Large intestine (tissue), 12 donors: ENCODE measurements at places on chromosomes 3 and 15. TPM values are rescaled to one million over a fixed set of nuclear protein-coding genes. Genes with fewer than 3 reads are reported as not detected.

Gene HIGD2B
- not detected for polyA plus RNA-seq

Gene RNF168
- 11.4 TPM for polyA plus RNA-seq

Gene SNX22
- polyA plus RNA-seq: 2.7 TPM

Gene CPLX3
- not detected for polyA plus RNA-seq

Gene KCNH8
- 2.2 TPM for polyA plus RNA-seq

GRCh38 chr15:88243895-88244787 lies 12.4 kb downstream of the NTRK3 start:
- H3K36me3 ChIP-seq: no peaks in the 10 kb centered on the region
- no peak overlapping the region for H3K27ac ChIP-seq
- H3K4me3 ChIP-seq: no peak overlapping the region
- H3K27me3 ChIP-seq: peaks cover 22% of the 10 kb centered on the region
- H3K4me1 ChIP-seq: no peaks in the 10 kb centered on the region

DNA sequence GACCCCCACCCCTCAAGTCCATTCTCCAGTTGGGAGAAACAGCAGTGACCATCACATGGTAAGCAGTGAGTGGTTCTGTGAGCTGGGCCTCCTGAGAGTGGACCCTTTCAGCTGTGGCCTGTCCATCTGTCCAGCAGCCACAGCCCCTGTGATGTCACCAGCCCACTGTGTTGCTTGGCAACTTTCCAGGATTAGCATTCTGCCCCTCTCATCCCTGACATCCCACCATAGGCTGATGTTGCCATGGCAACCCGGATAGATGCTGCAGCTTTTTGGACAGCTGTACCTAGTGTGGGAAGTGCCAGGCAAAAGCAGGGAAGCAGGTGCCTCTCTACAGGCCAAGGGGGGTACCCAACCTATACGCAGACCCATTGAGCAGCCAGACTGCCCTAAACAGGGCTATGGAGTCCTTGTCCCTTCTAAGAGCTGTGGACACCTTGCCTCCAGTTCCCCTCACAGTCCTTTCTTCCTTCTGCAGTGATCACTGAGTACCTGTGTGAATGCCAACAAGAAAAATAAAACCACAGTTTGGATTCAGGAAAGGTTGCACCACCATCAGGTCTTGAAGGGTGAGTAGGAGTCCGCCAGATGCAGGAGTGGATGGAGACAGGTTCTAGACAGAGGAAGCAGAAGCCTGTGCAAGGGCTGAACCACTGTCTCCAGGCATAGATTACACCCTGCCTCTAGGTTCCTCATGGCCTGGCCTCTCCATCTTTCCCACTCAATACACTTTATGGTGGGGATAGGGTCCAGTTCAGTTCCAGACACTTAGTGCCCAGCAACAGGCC lies at the start of gene DNAH1:
Gene DNAH1 (plus strand): TSS at position 343 of the 788 bp plus-strand sequence. CDS start 6,124 bp downstream, outside the sequence.
- peaks cover 11% of the 10 kb centered on the region for H3K4me1 ChIP-seq
- H3K4me3 ChIP-seq: no peak within 1 kb of the TSS
- DNase-seq: no peak
- H3K27me3 ChIP-seq: no peaks in the 10 kb centered on the region

DNA sequence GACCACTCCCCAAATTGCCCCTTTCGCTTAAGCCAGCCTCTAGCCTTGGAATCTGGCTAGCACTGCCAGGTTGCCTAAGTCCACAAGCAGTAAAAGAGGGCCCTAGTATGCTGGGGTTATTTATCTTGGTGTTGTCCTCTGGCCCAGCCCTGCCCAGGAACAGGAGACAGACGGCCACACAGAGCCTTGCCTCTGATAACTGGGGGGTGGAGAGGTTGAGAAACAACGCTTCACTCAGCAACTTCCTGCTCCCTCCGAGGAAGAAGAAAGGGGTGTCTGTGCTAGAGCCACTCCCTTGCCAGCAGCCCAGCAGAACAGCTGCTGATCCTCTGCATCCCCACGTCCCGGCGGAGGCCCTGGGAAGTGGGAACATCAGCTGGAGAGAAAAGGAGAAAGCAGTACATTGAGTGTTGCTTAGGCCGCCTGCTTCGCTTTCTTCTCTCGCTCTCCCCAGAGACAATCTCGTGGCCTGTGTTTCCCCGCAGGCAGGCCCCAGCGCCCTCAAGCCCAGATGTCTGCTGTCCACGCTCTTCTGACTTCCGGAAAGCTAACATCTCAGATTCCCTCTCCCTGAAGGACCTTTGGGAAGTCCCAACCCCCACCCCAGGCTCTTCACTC lies 22.6 kb upstream of the C3orf70 start:
- peak; percentile 94 for DNase-seq
- peaks cover 17% of the 10 kb centered on the region for H3K4me1 ChIP-seq

DNA sequence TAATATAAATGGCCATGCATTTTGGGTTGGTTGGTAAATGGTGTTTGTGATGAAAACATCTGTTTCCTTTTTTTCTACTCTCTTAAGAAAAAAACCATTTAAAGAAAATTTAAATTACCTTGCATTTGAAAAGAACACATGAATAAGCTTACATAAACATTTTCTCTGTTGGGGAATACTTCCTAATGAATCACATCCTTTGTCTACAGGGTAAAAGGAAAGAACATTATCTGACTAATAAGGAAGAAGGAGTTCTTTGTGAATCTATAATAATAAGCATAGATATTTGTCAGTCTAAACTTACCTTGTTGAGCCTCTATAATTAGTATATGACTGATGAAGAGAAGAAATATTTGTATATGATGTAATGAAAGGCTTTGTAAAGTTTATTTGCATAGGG lies 254.1 kb upstream of the ZNF717 start:
- no peak for DNase-seq
- no peak overlapping the region for H3K27ac ChIP-seq
- no peak overlapping the region for H3K4me3 ChIP-seq
- H3K27me3 ChIP-seq: peaks cover 2% of the 10 kb centered on the region

DNA sequence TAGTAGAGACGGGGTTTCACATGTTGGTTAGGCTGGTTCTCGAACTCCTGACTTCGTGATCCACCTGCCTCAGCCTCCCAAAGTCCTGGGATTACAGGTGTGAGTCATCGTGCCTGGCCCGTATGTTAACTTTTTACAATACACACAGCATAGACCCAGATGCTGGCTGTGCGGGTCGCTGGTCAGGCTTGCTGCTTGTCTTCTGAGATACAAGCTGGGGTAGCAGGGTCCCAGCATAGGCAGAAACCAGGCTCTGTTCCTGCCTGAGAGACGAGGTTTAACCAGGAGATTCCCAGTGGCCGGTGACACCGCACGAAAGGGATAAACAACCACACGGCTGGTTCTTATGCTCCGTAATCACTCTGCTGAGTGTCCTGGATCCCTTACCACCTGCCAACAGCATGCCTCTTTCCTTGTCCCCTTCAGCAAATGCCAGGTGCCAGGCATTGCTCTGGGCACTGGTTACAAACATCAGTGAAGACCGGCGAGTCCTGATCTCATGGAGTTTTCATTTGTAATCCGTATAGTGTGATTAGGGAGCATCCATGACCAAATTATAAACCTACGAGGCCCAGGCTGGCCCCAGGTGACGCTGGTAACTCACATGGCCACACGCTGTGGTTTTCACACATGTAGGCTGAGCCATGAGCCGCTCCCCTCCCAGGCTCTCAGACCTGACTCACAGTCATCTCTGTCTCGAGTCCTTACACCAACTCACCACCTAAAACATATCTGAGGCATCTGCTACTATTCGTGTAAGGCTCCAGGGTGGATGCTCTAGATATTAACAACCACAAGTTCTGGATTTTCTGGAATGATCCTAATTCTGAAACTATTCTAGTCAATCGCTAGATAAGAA lies 125.7 kb downstream of the PDZRN3 start:
- no peaks in the 10 kb centered on the region for H3K27me3 ChIP-seq
- H3K4me1 ChIP-seq: no peaks in the 10 kb centered on the region
- no peak overlapping the region for H3K27ac ChIP-seq
- no peak for DNase-seq

- no peak for DNase-seq
- H3K4me1 ChIP-seq: peaks cover 5% of the 10 kb centered on the region
- no peak overlapping the region for H3K4me3 ChIP-seq
- no peaks in the 10 kb centered on the region for H3K27me3 ChIP-seq
- H3K36me3 ChIP-seq: no peaks in the 10 kb centered on the region
Observed at GRCh38 chr3:58004973-58005372, 3.2 kb upstream of the FLNB start.

DNA sequence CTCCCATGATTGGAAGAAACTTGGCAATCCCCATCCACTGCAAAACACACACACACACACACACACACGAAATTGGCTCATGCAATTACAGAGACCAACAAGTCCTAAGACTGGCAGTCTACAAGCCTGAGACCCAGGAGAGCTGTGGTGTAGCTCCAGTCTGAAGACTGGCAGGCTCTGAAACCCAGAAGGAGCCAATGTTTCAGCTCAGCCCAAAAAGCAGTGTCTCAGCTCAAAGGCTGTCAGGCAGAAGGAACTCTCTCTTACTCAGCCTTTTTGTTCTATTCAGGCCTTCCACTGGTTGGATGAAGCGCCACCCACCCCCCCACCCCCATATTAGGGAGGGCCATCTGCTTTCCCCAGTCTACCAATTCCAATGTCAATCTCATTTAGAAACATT lies 32.1 kb downstream of the MESD start:
- H3K27me3 ChIP-seq: no peaks in the 10 kb centered on the region
- no peak overlapping the region for H3K27ac ChIP-seq
- no peak for DNase-seq
- H3K4me1 ChIP-seq: no peaks in the 10 kb centered on the region
- H3K4me3 ChIP-seq: no peak overlapping the region

GRCh38 chr15:28005004-28005527 lies 94.0 kb downstream of the OCA2 start:
- no peak overlapping the region for H3K27ac ChIP-seq
- H3K4me3 ChIP-seq: no peak overlapping the region
- DNase-seq: no peak
- no peaks in the 10 kb centered on the region for H3K4me1 ChIP-seq
- no peaks in the 10 kb centered on the region for H3K36me3 ChIP-seq

- no peak overlapping the region for H3K4me3 ChIP-seq
- H3K27me3 ChIP-seq: no peaks in the 10 kb centered on the region
- DNase-seq: no peak
- peaks cover 2% of the 10 kb centered on the region for H3K36me3 ChIP-seq
- H3K4me1 ChIP-seq: no peaks in the 10 kb centered on the region
Observed at GRCh38 chr3:61594144-61594963, 33.0 kb downstream of the PTPRG start.

DNA sequence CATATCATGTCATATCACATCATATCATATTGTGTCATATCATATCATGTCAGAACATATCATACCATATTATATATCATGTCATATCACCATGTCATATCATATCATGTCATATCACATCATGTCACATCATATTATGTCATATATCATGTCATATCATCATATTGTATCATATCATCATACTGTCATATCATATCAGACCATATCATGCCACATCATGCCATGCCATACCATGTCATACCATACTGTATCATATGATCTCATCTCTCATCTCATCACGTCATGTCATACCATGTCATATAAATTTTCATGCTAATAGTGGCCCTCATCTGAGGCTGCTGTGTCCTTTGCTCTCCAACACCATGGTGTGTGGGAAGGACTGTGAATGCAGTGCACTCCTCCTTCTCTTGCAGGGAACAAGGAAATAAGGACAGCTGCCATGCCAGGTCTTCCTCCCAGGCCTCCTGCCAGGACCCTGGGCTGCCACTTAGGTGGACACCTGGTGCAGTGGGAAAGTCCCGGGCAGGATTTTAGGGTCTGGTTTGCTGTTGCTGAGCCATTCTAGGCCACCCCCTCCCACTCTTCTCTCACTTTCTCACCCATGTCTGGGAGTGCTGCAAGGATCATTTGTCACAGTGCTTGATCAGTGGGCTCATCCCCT lies 72.4 kb upstream of the TRPM1 start:
- no peaks in the 10 kb centered on the region for H3K27me3 ChIP-seq
- H3K27ac ChIP-seq: no peak overlapping the region
- no peaks in the 10 kb centered on the region for H3K36me3 ChIP-seq
- H3K4me1 ChIP-seq: no peaks in the 10 kb centered on the region
- no peak overlapping the region for H3K4me3 ChIP-seq

DNA sequence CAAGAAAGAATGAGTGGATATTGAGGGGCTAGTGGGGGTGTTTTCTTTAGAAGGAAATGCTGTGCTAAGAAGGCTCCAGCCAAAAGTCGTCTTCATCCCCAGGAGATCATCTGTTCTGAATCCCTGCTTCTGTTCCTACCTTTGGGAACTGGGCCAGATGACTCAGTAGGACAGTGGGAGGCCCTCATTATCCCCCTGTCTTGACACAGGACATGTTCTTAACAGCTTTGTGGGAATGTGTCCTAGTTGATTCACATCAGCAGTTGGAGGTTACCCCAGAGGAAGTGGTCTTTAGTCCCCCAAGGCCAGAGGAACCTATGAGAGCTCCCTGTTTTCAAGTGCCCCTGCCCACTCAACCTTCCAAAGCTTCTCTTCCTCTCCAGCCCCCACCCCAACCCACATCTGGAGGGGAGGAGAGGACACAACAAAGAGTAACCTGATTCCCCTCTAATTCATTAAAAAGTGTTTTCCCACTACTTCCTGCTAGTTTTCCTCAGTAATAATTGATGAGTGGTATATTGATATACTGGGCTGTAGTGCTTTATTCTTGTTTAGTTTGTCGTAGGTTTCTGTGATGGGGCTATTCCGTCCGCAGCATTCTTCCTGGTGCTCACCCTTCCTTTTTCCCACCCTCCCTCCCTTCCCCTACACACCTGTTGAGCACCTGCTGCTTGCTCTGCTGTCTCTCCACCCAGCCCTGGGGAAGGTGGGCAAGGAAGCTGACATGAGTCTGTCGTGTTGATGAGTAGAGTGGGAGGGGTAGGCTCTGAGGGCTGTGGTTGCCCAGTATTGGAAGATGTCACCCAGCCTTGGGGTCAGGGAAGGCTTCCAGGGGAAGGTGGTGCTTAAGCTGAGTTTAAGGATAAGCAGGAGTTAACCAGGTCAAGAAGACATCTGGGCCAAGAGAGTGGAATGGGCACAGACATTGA lies 9.3 kb downstream of the PXYLP1 start:
- H3K4me1 ChIP-seq: peaks cover 26% of the 10 kb centered on the region
- H3K27ac ChIP-seq: no peak overlapping the region
- DNase-seq: no peak
- no peaks in the 10 kb centered on the region for H3K27me3 ChIP-seq

GRCh38 chr15:60118146-60118545 lies 114.0 kb downstream of the FOXB1 start:
- no peak for DNase-seq
- no peak overlapping the region for H3K4me3 ChIP-seq
- H3K36me3 ChIP-seq: no peaks in the 10 kb centered on the region
- no peaks in the 10 kb centered on the region for H3K4me1 ChIP-seq
- H3K27me3 ChIP-seq: peaks cover 44% of the 10 kb centered on the region
